ENCODE measurements at places on chromosomes 7 and 10.

DNA sequence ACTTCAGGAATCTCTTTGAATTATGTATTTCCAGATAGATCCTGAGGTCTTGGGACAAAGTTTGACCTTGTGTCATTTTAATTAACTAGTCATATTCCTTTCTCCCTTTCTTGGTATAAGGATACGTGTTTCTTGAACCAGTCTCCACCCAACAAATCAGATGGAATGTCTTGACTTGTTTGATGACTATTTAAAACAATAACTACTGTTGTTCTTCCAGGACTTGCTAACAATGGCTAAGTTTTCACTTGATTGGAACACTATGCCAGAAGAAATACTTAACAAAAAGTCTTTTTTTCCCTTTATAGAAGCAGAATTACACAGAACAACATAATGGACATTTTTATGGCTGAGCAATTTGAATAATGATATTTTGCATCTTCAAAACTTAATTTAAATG, 43.0 kb upstream of the WIPF3 start:
- DNase-seq = no peak

- no peak for DNase-seq
Observed at GRCh38 chr10:70733051-70733450, 52.1 kb downstream of the TBATA start.

GRCh38 chr10:76864922-76865321, 772.7 kb downstream of the KCNMA1 start:
- DNase-seq = no peak

DNA sequence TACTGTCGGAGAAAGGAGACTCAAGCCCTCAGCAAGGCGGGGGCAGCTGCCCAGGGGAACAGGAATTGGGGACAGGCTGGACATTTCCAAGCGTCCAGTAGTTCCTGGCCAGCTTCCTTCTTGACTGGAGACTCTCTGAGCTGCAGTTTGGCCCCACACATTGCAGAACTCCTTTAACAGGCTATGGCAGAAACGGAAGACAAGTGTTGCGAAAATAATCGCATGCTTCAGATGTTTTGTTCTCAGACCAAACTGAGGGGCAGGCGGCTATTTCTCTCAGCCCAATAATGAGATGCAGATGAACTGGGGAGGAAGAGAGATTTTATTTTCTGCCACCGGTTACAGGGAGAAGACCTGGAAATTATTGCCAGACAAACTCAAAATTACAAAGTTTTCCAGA, 88.0 kb upstream of the PFKP start:
- no peak for DNase-seq

GRCh38 chr7:18607025-18607424, 111.5 kb downstream of the HDAC9 start:
- DNase-seq = no peak

GRCh38 chr10:72525689-72526088, 100.2 kb downstream of the MICU1 start:
- DNase-seq = no peak

GRCh38 chr7:32030904-32031692, 39.1 kb downstream of the PDE1C start:
- DNase-seq = no peak

- no peak for DNase-seq
Observed at GRCh38 chr7:111057066-111057465, 33.9 kb upstream of the LRRN3 start.

DNA sequence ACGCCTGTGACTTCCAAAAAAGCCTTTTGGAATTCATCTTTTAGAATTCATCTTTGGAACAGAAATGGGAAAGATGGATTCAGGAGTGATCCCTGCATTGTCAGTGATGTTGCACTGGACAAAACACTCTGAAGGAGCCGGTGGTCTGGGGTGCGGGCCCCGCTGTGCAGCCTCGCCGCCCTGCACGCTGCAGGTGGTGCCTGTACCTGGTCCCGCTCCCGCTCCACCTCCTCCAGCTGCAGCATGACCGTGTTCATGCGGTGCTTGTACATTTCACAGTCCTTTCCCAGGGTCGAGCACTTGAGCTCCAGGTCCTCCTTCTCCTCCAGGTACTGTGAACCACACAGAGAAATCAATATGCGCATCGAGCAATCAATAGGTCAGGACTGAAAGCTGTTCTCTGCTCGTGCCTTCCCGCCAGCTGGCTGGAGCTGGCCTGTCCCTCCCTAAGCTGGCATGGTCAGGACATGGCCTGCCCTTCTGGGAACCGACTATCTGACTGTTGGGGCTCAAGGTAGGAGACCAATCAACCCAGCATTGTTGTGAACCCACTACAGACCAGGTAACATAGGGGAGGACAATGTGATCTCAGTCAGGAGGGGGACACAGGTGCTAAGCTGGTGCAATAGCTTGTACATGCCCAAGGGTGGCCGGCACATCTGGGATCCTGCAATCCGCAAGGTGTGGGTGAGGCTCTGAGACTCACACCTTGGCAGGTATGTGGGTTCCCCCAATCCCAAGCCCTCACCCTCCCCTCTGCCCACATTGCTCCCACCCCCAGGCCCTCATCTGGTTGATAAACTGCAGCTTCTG, 93.8 kb upstream of the GNA12 start:
- DNase-seq = no peak
